Osteoblast (primary cell): ENCODE measurements at places on chromosomes 6 and 20. TPM values are rescaled to one million over a fixed set of nuclear protein-coding genes. Genes with fewer than 3 reads are reported as not detected.

DNA sequence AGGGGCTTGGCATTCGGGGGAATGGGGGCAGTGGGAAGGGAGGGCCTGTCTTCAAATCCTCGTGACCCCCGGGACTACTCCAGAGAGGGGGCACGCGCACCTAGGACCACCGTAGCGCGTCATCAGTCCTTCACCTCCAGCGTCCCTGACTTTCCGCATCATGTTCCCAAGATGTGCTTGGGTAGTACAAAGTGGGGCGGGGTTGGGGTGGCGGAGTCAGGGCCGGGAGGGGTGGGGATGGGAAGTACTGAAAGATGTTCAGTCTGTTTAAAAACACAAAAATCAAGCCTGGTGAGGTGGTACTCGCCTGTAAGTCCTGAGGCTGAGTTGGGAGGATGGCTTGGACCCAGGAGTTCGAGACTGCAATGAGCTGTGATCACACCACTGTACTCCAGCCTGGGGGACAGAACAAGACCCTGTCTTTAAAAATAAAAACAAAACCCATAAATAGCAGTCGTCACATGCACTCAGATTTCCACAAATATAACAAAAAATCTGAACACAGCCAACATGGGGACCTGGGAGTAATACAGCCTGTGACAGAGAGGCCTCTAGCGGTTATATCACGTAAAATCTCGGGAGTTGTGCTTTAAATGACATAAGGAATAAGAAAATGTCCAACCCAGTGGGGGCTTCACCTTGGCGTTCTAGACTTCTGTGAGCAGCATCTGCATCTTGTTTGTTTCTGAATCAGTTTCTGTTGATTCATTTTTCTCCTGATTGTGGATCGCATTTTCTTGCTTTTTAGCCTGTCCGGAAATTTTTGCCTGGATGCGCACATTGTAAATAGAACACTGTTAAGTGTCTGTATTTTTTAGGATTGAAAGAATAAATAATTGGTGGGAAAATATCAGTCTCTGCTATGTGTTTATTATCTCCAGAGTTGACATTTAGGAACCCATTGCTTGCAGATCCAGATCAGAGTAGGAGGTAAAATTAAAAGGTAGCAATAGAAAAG, 698 bp upstream of the LRP11 start:
- H3K36me3 ChIP-seq: no peaks in the 10 kb centered on the region
- H3K27ac ChIP-seq: peak overlapping the region; percentile 47
- peak; percentile 94 for DNase-seq
- peak overlapping the region; percentile 78 for H3K4me3 ChIP-seq
- H3K27me3 ChIP-seq: no peaks in the 10 kb centered on the region
- peaks cover 22% of the 10 kb centered on the region for H3K4me1 ChIP-seq

- DNase-seq: no peak
- no peak overlapping the region for H3K4me3 ChIP-seq
- H3K4me1 ChIP-seq: peaks cover 6% of the 10 kb centered on the region
- no peaks in the 10 kb centered on the region for H3K36me3 ChIP-seq
- H3K27me3 ChIP-seq: peaks cover 14% of the 10 kb centered on the region
Measured at GRCh38 chr20:54028276-54029011, 42.0 kb downstream of the BCAS1 start.

DNA sequence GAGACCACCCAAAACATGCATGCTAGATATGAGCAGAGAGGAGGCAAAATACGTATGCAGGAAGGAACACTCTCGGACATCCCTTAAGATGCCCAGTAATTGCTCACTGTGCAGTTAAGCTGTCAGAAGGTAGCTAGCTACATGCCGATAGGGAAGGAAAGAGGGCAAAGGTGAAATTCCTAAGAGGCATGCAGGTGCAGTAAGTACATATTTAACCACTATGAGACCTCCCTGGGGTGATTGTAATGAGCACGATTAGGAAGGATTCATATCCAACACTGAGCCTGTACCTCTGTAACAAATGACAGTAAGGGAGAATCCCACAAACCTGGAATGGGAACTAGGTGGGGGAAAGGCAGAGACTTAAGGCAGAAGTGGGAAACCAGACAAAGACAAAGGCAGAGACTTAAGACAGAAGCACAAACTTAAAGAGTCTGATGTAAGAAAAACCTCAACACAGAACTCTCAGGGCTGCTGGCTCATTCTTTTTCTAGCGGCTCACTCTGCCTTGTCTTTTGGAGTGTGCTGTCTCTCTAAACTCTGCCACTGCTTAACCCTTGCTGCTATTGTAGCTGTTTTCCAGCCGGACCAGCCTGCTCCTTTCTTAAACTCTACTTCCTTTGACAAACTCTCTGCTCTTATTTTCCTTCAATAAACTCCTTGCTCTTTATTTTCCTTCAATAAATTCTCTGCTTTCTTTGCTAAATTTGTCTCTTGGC, 148.1 kb downstream of the UBE3D start:
- no peak overlapping the region for H3K27ac ChIP-seq
- H3K4me1 ChIP-seq: no peaks in the 10 kb centered on the region
- H3K4me3 ChIP-seq: no peak overlapping the region

- H3K27ac ChIP-seq: peak overlapping the region; percentile 87
- peak overlapping the region; percentile 99 for H3K4me3 ChIP-seq
- peak; percentile 80 for DNase-seq
Measured at GRCh38 chr6:26594730-26595632, 1.8 kb upstream of the ABT1 start.

MCCD1 gene
- total RNA-seq: not detected in 2 replicates

DNA sequence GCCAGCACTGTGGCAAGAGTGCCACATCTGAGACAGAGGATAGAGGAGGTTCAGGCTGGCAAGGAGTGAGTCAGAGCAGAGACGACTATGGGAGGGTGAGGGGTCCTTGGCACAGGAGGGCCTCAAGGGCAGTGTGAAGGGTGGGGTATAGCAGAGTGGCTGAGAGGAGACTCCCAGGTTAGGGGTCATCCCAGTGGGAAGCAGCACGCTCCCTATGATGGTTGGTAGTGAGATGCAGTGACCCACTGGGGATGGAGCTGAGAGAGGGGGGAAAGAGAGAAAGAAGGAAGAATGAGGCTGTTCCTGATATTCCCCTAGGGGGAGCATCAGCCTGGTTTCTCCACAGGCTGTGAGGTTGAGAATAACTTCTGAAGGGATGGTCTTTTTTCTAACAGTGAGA, 97.3 kb downstream of the INSM1 start:
- no peak overlapping the region for H3K4me3 ChIP-seq
- H3K36me3 ChIP-seq: no peaks in the 10 kb centered on the region
- no peak for DNase-seq
- H3K4me1 ChIP-seq: peaks cover 17% of the 10 kb centered on the region
- H3K27ac ChIP-seq: no peak overlapping the region

- no peaks in the 10 kb centered on the region for H3K27me3 ChIP-seq
- H3K4me3 ChIP-seq: no peak overlapping the region
- no peak overlapping the region for H3K27ac ChIP-seq
Measured at GRCh38 chr20:54067606-54068174, 2.7 kb downstream of the BCAS1 start.

NINL gene
- total RNA-seq: 14.1 and 14.8 TPM in 2 replicates

DNA sequence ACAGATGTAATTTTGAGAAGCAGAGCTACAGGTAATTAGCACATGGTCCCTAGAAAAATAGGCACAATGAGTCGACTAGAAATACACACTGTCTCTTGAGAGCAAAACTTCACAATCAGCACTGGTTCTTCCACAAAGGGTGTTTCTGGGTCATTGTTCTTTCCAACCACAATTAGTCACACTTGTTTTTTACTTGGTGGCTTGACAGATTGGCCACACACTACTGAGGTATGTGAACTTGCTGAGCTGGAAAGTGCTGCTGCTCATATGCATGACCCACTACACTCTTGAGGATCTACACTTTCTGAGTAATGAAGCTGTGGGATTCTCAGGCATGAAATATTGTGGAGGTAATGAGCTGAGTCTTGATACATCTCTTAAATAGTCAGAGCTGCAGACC, 347.7 kb downstream of the BCKDHB start:
- no peaks in the 10 kb centered on the region for H3K36me3 ChIP-seq
- peak; percentile 84 for DNase-seq
- peaks cover 40% of the 10 kb centered on the region for H3K4me1 ChIP-seq
- H3K27ac ChIP-seq: peak overlapping the region; percentile 60
- H3K27me3 ChIP-seq: no peaks in the 10 kb centered on the region

SDCBP2 gene
- total RNA-seq: 2.2 and 3.2 TPM in 2 replicates

DNA sequence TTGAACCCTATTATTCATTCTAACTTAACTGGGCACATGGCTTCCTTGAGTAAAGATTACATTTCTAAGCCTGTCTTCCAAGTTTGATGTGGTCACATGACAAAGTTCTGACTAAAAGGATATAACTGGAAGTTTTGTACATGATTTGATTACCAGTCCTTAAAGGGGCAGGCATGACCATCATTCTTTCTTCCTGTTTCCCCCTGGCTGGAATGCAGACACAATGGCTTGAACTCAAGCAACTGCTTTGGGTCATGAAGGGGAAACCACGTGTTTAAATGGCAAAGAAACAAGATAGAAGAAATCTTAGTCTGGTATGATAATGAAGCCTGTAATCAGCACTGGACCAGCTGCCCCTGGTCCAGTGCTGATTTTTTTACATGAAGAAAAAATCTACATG, 15.6 kb upstream of the SHLD1 start:
- H3K27me3 ChIP-seq: peaks cover 8% of the 10 kb centered on the region
- H3K27ac ChIP-seq: no peak overlapping the region
- H3K36me3 ChIP-seq: no peaks in the 10 kb centered on the region
- H3K4me1 ChIP-seq: no peaks in the 10 kb centered on the region
